Right cardiac atrium (tissue), 5 donors: ENCODE measurements at places on chromosomes 6 and 20. TPM values are rescaled to one million over a fixed set of nuclear protein-coding genes. Genes with fewer than 3 reads are reported as not detected.

The RPRD1B gene
- total RNA-seq = 66.9 TPM

- DNase-seq = no peak
Observed at GRCh38 chr6:14849185-14849584, 396.7 kb upstream of the JARID2 start.

- DNase-seq = no peak
Observed at GRCh38 chr6:90220273-90220672, 76.4 kb downstream of the BACH2 start.

DNA sequence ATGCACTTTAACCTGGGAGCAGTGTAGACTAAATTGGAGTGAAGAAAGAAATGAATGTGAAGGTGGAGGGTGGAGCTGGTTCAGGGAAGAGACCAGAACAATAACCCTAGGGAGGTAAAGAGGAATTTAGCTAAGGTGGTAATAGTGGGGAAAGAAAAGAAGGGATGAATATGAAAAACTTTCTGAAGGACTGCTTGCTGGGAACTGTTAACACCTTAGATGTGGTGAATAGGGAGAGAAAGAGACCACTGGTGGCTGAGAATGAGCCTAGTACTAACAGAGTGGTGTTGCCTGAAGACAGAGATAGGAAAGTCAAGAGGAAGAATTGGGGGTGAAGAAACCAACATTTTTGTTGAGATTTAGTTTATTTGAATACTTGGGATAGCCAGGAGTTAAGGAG, 78.4 kb upstream of the HS3ST5 start:
- DNase-seq = no peak

DNA sequence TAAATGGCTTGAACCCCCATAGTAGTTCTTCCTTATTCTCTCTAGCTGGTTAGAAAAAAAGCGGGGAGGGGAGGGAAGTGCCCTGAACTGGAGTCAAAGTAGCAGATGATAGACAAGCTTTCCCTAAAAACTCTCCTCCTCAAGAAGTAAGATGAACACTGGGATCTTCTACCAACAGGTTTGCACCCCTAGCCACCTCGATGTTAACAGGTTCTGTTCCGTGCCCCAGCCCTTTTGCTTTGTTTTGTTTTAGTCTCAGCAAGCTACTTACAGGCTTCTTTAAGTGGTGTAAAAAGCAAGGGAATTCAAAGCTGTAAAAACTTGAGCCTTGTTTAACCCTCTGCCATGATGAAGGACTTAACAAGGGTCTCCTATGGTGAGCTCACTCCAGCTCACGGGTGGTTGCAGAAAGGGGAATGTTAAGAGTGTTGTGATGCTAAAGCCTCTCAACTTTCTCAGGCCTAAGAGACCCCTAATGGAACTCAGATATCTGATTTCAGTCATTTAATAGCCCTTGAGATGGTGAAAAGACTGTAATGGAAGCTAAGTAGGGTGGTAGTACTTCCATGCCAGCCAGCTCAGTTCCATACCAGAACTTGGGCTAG, 106.0 kb downstream of the FOXO3 start:
- DNase-seq = no peak

GRCh38 chr20:45592574-45593189, 13.6 kb upstream of the WFDC8 start:
- no peak for DNase-seq

The UFL1 gene
- 25.8 TPM for total RNA-seq

DNA sequence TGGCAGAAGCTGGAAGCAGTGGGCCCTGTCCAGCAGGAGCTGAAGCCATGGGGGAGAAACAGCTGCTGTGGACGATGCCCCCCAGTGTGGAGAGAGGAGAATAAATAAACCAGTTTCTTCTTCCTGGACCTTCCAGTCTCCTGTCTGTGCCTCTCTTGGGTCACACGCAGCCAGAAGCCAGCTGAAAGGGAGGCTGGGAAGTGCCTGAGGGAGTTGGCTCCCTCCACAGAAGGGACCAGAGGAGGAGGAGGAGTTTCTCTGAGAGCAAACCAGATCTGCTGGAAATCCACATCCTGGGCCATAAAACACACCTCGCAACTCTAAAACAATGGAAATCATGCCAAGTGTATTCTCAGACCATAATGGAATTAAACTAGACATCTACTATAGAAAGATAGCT, 577.0 kb downstream of the CDH26 start:
- DNase-seq = no peak

DNA sequence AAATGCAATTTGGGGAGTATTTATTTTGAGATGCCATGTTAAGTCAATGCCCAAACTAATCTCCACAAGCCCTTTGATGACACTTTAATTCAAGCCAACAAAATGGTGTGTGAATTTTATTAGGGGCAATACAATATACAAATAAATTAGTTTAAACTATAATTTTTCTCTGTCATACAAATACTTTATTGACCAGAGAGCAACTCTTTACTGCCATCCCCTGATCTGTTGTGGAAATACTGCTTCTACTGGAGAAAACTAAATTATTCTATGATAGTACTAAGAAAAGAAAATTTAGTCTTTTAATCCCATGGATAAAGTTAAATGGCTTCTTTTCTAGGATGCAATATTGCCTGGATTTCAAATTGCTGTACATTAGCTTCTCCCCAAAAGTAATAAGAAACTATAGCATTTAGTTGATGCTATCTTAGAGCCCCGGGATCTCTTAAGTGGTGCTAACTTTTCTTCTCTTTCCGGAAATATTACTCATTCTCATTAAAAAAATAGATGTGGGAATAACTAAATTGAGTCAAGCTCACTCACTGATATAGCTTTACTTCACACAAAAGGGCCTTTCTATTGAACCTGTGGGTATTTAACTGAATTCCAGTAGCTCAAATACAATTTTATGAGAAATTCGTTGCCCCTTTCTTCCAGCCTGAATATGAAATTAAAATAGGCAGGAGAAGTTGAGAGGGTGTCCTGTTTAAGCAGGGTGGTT, 49.2 kb downstream of the SMPDL3A start:
- DNase-seq = no peak

DNA sequence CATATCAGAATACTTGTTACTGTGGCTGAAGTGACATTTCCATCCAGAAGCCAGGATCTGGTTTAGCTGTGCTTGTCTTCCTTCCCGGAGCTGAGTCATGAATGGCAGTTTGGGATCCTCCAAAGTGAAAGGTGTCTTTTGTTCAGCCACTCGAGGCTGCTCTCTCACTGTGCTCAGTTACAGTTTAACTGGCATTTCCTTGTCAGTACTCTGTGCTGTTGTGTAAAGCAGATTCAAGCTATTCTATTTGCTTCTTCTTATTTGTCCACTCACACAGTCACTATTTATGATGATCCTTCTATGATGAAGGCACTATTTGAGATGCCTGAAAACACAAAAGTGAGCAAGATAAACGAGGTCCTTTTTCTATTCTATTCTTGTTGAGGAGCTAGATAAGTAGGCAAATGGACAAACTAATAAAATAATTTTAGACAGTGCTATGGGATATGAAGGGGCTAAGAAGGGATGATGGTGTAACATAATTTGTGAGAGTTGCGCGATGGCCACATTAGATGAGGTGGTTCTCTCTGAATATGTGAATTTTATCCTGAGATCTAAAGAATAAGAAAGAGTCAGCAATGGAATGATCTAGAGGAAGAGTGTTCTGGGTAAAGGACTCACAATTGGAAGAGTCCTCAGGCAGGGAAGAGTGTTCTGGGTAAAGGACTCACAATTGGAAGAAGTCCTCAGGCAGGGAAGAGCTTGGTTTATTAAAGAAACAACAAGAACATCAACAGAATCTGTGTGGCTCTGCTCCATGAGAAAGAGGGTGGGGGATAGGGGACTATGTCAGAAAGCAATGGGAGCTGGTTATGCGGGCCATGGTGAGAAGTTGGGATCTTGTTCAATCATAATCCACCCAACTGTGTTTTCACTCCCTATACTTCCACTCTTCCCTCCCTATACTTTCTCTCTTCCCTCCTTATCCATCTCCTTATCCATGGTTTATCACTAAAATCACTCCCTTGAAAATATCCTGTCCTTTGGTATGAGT, 40.1 kb downstream of the CYP24A1 start:
- no peak for DNase-seq

DNA sequence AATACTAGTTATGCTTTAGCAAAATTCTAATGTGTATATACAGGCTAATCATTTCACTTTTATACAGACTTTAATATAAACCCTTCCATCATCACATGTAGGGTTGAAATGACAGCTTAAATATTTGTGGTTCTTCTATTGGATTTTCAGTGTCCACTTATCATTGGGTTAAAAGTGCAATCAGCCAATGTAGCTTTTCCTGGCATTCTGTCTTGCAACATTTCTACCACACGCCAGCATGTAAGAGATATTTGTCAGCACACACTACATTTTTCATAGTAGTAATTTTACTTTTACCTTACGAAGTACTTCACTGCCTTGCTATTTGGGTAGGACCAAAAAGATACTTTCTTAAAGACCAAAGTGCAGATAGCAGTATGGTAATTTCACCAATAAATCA, 252.0 kb downstream of the TBX18 start:
- no peak for DNase-seq
